ENCODE measurements at places on chromosomes 13 and 19.

- no peak for DNase-seq
Observed at GRCh38 chr19:36151144-36152018, 866 bp downstream of the COX7A1 start.

DNA sequence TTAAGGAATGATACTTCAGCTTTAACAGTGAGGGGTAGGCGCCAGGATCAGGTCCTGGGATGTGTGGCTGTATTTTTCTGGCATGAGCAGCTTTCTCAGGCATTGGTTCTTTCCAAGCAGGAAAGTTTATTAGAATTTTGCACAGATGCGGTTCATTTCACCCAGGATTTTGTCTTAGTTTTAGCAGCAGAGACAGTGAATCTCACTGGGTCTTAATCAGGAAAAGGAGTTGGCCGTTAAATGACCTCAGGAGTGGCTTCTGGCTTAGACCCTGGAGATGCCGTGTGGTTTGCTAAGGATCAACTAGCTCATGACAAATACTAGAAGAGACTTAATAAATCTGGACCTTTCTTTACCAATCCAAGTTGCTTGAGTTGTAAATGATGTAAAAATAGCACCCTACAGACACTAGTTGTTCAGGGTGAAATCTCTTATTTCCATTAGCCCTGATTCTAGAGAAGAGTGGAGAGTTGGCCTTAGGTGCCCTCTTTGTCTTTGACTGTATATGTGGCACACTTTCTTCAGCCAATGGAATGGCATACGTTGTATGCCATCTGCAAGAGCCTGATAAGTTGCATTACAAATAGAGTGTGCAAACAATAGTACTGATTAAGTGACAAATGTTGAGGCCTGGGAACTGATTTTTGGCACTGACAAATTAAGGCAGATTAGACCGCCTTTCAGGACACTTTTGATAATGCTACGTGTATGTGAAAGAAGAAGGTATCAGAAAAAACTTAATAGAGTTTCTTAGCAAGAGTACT lies 34.0 kb downstream of the LRCH1 start:
- DNase-seq: no peak

GRCh38 chr13:30415430-30416030 lies 6.8 kb upstream of the UBE2L5 start:
- DNase-seq: peak; percentile 61

DNA sequence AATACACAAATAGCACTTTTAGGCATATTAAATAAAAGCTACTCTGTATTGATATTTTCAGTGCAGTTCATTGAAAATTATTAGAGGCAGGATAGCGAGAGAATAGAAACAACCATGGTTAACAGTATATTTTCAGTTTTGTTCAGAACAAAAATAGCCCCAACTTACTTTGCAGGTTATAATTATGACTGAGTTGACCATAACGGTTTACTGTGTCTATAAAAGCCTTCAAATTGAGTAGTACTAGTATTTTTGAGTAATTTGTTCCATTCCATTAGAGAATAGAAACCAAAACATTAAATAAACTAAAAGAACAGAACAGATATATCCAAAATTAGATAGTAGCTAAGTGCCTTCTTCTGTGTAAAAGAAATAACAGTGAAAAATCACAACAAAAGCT lies 1108.4 kb upstream of the PCDH20 start:
- DNase-seq: peak; percentile 55

GRCh38 chr13:78649997-78650716 lies 8.8 kb downstream of the OBI1 start:
- DNase-seq: no peak

DNA sequence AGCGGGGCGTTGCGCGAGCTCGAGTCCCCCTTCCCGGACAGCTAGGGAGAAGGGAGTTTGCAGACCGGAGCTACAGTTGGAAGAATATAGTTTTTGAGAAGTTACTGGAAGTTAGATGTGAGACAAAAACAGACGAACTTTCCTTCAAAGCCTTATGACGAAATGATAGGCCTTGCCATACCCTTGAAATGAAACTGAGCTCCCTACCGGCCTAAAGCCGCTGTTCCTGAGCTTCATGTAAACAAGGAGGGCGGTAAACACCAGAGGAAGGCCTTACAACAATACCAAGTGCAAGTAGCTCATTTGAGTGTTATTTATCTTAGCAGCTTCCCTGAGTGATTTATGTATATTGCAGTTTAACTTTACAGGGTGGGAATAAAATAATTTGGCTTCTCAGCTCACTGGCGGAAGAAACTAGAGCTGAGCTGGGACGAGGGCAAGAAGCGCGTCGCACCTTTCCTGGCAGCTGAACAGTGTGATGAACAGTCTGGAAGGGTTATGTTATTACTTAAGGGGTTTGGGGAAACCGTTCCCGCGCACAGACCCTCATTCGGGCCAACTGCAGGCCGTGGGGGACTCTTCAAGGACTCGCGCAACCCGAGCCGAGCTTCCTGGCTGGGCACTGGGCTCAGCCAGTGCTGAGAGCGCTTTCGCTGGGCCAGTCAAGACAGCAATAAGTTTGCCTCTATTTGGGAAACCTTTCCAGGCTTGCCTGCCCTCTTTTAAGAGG lies 111.2 kb downstream of the KCNRG start:
- peak; percentile 11 for DNase-seq

DNA sequence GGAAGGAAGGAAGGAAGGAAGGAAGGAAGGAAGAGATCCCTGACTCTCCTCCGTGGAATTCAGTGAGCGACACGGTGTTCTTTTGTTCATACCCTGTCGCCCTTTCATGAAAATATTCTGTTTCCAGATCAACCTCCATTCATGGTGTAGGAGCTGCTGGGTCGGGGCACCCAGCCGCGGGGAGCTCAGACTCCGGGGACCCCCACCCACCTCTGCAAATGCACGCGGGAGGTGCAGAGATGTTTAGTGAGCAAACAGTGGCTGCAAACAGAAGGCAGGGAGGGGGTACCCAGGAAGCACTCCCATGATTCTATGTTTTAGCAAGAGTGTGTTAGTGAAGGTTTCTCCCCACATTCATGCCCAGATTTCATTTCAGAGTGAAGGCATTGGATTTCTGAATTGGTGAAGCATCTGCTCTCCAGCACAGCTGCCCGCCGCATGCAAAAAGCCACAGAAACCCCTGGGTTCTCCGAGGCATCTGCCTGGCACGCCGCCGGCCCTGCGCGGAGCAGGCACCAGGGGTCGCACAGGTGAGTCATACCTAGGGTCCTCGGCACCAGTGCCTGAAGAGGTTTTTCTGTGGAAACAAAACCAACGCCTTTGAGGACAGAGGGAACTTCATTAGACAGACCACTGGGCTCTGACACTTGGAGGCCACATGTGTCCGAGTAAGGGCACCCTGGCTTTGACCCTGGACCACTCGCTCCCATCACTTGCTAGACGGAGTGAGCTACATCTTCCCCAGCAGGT lies 80.6 kb downstream of the ZNF557 start:
- DNase-seq: peak; percentile 24
